Stimulated activated CD4-positive, alpha-beta T cell treated with anti-CD3 and anti-CD28 coated beads, Interleukin-2, amount 100 ng/mL, for 48 hours (primary cell): ENCODE measurements at places on chromosomes 1 and 21.

DNA sequence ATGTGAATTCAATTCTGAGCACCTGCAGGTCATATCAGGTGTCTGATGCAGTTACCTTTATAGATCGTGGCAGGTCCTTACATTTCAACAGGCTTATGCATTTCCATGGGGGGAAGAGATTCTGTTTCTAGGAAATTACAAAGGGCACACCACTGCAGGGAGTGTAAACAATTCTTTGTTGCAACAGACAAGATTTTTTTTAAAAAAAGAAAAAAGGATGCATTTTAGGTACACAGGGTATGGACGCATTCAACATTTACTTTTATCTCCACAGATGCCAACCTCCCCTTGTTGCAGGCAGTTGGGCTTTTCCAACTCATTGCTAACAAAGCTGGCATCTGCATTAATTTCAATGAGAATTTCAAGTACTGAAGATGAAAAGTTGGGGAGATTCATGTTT is 13.5 kb upstream of the TEKT2 start:
- no peak for DNase-seq

- DNase-seq = no peak
Measured at GRCh38 chr1:175878775-175879174, 135.4 kb upstream of the TNR start.

GRCh38 chr1:222233444-222234158 is 314.3 kb downstream of the HHIPL2 start:
- DNase-seq = no peak

DNA sequence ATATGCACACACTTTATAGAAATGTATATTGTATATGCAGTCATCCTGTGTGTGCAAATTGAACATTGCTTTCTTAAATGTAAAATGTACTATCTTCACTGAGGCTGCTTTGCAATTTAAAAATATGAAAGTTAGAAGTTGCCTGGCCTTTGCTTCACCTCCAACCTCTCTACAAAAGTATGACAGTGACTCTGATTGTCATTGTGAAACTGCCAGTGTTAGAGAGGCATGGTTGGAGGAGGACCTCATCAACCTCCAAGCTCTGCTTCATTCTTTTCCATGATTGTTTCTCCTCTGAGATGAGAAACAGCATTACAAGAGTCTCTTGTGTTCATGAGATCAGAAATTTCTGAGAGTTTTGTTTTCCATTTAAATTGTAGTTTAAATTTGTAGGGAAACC is 185.5 kb downstream of the ZC3H11B start:
- DNase-seq = no peak

DNA sequence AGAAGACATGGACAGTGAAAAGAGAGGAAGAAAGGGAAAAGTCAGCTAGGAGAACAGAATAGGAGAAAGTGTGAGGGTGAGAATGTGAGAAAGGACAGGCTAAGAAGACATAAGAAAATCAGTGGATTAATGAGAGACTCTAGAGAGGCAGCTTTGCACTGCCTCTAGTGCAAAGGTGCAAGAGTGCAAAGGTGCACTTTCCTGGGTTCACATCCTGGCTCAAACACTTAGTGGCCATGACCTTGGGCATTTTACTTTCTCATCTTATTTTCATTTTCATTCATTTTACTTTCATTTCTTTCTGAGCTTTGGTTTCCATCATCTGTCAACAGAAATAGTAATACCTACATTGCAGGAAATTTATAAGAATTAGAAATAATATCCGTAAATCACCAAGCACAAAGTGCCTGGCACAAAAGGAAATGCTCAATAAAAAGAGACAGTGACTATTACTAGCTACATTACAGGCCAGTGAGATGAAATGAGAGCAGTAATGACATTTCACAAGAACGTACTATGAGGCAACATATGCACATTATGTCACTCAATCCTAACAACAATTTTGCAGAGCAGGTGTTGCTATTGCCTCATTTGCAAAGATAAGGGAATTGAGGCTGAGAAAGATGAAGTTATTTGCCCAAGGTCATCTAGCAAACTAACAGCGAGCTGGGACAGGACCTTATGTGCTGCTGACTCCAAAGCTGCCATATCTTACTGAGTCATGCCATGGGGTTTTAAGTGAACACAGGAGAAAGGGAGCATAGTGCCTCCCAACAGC is 107.0 kb upstream of the TLR5 start:
- DNase-seq = no peak

GRCh38 chr1:6353619-6353954 is 40.0 kb downstream of the ACOT7 start:
- no peak for DNase-seq

- peak; percentile 27 for DNase-seq
Measured at GRCh38 chr1:184753608-184754475, 816 bp downstream of the EDEM3 start.

- DNase-seq = no peak
Measured at GRCh38 chr1:5727871-5728643, 264.2 kb downstream of the NPHP4 start.

- no peak for DNase-seq
Measured at GRCh38 chr21:16842696-16843035, 670.2 kb upstream of the CXADR start.

GRCh38 chr1:169886931-169887330 is 6.8 kb downstream of the SCYL3 start:
- DNase-seq = no peak

- no peak for DNase-seq
Measured at GRCh38 chr1:30527511-30528140, 195.8 kb downstream of the MATN1 start.

GRCh38 chr1:28127617-28128257 is 39.3 kb upstream of the EYA3 start:
- DNase-seq = no peak

DNA sequence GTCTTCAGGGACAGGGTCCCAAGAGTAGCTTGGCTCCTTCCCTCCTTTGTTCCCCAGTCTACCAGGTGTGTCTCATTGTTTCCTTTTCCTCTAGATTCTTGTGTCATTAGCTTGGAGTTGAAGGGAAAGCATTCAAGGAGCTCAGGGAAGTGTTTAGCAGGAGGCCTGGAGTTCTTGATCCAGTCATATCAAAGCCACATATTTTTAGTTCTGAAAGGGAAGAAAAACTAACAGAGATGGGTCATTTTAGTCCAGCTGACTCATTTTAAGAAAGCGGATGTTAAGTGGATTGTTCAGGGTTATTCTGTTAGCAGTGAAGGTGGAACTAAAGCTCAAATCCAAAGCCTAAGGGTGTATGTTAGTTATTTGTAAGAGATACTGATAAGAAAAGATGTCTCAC is 721 bp downstream of the C1orf54 start:
- no peak for DNase-seq

GRCh38 chr21:32554832-32555638 is 30.3 kb downstream of the TCP10L start:
- no peak for DNase-seq

- no peak for DNase-seq
Measured at GRCh38 chr21:34688145-34688544, 19.4 kb downstream of the CLIC6 start.

GRCh38 chr1:169484683-169485430 is 887 bp downstream of the SLC19A2 start:
- peak; percentile 18 for DNase-seq

GRCh38 chr1:27383039-27383605 is at the start of gene CD164L2:
CD164L2 (minus strand) TSS chr1:27383333; CDS start chr1:27383239, 94 bp downstream.
- DNase-seq = peak; percentile 57

- DNase-seq = no peak
Measured at GRCh38 chr1:215132156-215132555, 49.6 kb downstream of the KCNK2 start.

GRCh38 chr1:39788758-39789570 is at the start of gene BMP8B:
BMP8B (minus strand) TSS chr1:39788865; CDS start chr1:39788485, 380 bp downstream.
- DNase-seq = peak; percentile 30

DNA sequence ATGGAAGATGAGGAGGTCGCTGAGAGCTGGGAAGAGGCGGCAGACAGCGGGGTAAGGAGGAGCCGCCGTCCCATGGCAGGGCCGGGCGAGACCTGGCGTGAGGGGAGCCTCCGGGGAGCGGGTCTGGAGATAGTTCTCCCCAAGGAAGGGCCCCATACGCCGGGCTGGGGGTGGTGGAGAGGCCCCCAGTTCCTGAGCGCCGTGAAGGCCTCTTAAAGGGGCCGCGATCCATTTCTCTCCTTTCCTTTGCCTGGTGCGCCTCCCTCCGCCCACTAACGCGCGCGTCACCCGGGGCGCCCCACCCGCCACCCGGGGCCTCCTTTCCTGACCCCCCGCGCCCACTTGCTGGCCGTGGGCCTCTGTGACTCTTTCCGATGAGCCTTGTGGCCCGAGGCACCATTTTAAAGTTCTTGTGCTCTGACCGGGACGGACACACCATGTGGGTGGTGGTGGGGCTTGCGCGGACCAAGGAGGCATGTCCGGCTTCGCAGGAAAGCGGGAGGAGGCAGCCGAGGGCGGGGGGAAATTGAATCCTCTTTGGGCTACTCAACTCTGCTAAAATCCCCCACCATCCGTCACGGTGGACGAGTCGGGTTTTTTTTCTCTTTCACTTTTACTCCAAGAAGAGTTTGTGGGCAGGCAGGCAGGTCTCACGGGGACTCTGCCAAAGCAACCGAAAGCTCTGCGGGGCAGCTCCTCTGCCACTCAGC is 371 bp downstream of the SZRD1 start:
- peak; percentile 79 for DNase-seq

GRCh38 chr21:34343838-34344381 is 19.9 kb upstream of the KCNE2 start:
- no peak for DNase-seq

DNA sequence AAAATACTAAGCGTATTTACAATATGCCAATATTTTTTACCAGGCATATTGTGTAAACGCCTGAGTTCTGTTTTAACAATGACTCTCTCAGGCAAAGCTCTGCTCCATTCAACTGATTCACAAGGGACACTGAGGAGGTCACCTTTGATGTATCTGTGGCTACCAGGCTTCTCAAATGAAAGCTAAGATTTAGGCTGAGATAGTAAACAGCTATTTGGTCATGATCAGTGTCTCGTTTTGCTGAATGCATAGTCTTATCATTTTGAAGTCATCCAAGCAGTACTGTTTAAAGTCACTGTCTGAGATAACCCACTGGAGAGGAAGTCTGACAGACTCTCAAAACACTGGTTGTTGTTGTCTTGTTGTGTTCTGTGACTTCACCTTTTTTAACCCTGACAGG is 13.7 kb upstream of the PLPPR5 start:
- no peak for DNase-seq

DNA sequence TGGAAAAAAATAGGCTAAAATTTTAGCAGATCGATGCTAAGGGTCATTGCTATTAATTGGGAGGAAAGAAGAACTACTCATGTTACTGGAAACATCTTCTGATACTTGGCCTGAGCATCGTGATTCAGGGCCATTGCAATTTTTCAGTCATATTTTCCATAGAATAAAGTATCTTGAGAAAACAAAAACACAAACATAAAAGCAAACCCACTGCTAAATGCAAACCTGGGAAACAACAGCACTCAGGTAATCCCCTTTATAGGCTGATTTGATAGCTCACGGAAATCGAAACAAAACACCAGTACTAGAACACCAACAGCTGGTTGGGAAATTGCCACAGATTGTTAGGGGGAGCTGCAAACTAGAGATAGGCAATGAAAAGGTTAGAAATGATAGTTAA is 172.9 kb upstream of the ESRRG start:
- no peak for DNase-seq
